ENCODE measurements at places on chromosomes 2 and 18.

GRCh38 chr2:233867993-233868532 is at the start of gene MSL3B:
Gene MSL3B (minus strand): TSS chr2:233868386.
- peak; percentile 61 for DNase-seq

DNA sequence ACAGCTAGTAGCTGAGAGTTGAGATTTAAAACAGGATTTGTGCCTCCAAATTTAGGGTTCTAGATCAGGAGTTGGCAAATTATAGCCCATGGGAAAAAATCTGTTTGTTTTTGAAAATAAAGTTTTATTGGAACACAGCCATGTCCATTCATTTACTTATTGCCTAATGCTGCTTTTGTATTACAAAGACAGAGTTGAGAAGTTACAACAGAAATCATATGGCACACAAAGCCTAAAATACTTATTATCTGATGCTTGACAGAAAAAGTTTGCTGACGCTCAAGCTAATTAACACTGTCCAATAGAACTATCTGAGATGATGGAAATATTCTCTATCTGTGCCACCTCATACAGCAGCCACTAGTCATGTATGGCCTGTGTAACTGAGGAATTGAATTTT is 229.1 kb upstream of the RASGRP3 start:
- DNase-seq = no peak

GRCh38 chr18:69580107-69580506 is 179.4 kb downstream of the DOK6 start:
- no peak for DNase-seq

DNA sequence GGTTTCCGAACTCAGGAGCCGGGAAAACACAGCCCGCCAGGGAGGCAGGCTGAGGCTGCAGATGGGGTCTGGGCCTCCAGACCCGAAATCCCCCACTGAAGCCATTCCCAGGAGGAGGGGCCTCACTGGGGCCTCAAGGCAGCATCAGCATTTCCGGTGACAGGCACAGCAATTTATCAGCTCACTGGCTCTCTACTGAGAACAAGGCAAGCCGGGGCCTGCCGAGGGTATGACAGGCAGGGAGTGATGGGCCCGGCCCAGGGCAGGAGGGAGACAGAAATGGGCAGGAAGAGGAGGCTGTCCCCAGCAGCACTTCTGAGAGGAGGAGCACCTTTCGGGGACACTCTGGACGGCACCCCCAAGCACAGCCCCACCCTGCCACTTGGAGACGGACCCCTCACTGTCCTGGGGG is 12.5 kb downstream of the SDC1 start:
- DNase-seq = no peak

- no peak for DNase-seq
Measured at GRCh38 chr2:148257276-148257675, 236.4 kb downstream of the MBD5 start.

GRCh38 chr2:19576411-19576810 is 218.0 kb upstream of the OSR1 start:
- no peak for DNase-seq

GRCh38 chr2:104852090-104852666 is 1.7 kb upstream of the POU3F3 start:
- no peak for DNase-seq

DNA sequence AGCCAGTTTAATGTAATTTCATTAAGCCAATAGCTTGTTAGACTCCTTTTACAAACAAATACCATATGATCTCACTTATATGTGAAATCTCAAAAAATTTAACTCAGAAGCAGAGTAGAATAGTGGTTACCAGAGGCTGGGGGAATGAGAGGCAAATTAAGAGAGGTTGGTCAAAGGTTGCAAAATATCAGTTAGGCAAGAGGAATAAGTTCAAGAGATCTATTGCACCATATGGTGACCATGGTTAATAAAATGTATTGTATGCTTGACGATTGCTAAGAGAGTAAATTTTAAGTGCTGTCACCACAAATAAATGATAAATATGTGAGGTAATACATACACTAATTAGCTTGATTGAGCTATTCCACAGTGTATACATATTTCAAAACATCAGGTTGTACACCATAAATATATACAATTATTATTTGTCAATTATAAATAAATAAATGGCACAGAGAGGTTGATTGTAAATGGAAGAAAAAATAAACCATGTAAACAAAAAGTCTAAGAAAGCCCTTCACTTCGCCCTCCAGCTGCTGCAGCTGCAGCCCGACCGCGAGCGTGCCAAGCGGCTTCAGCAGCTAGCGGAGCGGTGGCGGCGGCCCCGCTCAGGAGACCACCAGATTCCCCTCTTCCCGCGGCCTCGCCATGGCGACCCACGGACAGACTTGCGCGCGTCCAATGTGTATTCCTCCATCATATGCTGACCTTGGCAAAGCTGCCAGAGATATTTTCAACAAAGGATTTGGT is 23.0 kb upstream of the ACTR2 start:
- no peak for DNase-seq

DNA sequence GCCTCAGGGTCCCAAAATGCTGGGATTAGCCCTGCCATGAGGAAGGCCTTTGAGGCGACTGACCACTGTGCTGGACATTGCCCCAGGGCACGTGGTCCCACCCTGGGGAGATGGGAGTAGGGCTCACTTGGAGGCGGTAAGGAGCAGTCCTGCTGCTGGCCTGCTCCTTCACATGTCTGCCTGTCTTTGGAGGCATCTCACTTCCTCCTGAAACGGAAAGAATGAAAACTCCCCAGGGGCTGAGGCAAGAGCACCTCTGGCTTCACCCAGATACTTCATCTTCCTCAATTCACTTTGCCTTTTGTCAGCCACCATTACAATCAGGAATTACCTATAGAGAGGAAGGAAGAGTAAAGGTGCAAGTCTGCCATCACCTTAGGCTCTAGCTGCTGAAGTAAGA is 59.9 kb upstream of the GATA6 start:
- DNase-seq = no peak

DNA sequence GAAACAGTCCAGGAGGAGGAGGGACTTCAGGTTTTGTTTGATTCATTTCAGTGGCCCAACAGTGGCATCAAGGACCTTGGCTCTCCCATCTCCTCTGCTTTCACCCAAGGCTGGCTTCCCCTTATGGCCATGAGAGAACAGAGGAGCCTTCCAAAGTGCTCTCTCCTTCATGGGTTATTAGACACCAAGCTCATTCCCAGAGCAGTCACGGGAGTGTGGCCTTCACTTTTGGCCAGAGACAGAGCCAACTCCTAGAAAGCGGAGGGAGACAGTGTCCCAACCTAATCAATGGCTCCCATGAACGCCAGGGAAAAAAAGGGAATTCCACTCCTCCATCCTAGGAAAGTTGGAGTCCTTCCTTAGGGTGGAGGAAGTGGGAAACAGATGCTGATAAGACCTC is 871 bp upstream of the DUSP28 start:
- DNase-seq = no peak

GRCh38 chr2:33498291-33498956 is 22.0 kb downstream of the RASGRP3 start:
- no peak for DNase-seq

GRCh38 chr2:24456599-24457556 is 34.2 kb upstream of the NCOA1 start:
- peak; percentile 49 for DNase-seq

GRCh38 chr2:220157312-220157711 is 529.9 kb downstream of the SLC4A3 start:
- DNase-seq = no peak

DNA sequence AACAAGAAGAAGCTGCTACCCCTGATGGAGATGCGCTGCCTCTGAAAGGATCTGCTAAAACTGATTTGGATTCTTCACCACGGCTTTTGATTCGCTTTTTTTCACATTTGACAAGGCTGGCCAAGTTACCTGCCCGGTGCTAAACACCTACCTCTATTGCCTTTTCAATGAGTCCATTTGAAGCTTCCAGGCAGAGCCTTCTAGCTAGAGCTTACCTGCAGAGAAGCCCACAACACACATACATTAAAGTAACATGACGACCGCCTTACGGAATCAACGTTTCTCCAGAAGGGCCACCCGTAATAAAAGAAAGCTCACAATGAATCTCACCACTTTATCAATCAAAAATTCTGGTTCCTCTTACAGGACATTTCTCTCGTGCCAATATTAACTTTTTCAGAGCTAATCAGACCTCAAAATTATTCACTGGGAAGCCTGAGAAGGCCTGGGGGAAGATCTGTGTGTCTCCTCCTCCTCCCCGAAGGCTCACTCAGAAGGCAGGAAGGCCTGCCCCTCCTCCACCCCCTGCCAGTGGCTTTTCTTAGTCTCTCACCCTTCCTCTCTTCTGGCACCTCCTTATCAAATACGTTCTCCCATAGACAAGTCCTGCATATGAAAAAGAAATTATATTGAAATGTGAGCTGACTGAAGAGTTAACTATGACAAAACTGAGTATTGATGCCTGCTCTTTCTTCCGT is 171.0 kb downstream of the DNER start:
- no peak for DNase-seq

DNA sequence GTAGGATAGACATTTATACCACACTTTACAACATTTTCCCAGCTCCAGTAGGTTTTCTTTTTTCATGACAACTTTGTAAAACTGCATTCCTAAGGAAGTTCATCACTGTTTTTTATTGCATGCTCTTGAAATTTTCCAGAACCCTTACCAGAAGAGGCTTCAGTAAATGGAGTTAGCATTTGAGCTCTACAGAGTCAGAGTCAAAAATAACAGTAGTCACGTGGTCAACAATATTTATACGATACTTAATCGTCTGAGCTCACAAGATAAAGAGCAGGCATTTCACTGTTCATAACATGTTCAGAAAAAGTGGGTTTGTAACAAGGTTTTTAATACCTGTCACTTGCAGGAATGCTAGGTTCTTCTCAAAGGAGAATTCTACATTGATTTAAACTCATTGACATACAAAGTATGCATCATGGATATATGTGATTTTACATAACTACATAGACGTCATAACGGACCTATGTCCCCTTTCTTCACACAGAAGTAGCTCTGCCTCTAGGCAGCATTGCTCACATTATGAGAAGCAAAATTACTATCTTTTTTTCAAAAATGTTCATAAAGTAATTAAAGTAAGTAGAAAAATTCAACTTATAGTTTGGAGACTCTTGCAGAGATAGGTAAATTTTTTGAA is 187.0 kb upstream of the COL3A1 start:
- no peak for DNase-seq

Measured in activated CD4-positive, alpha-beta memory T cell treated with anti-CD3 and anti-CD28 coated beads for 36 hours (primary cell).